ENCODE measurements at places on chromosomes 2 and 18.

- no peak for DNase-seq
These were observed 1062.3 kb upstream of the CRIM1 start for GRCh38 chr2:35293261-35293660.

DNA sequence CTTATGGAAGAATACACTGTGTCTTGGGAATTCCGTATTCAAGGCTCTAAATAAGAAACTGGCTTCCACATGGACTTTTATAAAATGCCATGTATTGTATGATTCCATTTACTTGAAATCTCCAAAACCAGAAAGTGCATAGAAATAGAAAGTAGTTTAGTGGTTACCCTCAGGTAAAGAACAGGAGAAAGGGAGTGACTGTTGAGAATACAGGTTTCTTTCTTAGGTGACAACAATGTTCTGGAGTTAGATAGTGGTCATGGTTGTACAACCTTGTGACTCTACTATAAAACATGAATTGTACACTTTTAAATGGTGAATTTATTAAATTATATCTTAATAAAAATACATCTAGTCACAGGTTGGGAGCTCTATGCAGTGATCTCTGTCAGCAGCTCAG lies 481.8 kb downstream of the SPAG16 start:
- no peak for DNase-seq

DNA sequence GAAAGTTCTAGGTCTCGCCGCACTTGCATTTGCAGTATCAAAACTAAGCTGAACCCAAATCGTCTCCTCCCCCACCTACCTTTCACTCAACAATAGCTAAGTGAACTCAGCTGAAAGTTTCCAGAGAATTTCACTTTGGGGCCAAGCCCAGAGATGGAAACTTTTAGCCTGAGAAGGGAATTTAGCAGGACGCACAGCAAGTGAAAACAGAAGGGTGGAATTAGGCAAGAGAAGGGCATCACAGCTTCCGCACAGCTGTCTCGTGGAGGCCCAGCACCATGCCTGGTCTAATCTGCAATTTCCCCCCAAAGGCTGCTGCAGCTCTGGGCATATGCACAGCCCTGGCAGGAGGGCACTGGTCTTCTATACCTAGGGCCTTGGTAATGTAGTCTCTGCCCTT lies 262.0 kb downstream of the TNS1 start:
- DNase-seq: no peak

DNA sequence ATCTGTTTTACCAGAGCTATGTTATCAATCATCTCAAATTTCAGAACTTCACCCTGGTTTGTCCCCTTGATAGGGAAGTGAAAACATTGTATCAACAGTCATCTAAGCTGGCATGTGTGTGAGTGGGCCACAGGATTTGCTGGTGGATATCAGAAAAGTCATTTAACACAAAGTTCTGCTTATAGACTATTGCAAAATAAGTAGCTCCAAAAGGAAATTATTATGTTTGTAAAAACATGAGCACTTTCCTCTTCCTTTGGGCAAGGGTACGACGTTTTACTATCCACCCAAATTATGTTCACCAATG lies 20.7 kb upstream of the COPS8 start:
- DNase-seq: no peak

DNA sequence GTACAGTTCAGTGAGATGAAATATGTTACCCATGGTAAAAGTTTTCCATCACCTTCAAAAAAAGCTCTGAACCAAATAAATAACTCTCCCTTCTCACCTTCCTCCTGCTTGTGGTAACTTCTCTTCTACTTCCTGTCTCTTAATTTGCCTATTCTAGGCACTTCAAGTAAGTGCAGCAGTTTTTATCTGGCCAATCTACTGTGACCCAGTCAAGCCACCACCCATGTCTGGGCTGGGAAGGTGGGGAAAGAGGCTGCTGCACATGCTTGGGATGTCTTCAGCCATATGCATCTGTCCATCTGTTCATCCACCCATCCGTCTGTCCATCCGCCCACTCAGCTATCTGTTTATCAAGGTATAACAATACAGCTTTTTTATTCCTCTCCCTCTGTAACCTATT lies 31.6 kb downstream of the ZNF532 start:
- DNase-seq: no peak
